ENCODE measurements at places on chromosomes 3 and 15.

- no peak for DNase-seq
These were observed 397.2 kb downstream of the GAP43 start for GRCh38 chr3:116020495-116020894.

- DNase-seq, result no peak
These were observed 30.5 kb downstream of the RAD54L2 start for GRCh38 chr3:51568996-51569395.

- DNase-seq, result no peak
These were observed 8.9 kb downstream of the TNFAIP8L3 start for GRCh38 chr15:51085764-51086163.

- DNase-seq, result no peak
These were observed 21.9 kb downstream of the GABRA5 start for GRCh38 chr15:26888761-26889160.

GRCh38 chr15:40046721-40047414 lies 7.9 kb upstream of the SRP14 start:
- DNase-seq, result no peak

DNA sequence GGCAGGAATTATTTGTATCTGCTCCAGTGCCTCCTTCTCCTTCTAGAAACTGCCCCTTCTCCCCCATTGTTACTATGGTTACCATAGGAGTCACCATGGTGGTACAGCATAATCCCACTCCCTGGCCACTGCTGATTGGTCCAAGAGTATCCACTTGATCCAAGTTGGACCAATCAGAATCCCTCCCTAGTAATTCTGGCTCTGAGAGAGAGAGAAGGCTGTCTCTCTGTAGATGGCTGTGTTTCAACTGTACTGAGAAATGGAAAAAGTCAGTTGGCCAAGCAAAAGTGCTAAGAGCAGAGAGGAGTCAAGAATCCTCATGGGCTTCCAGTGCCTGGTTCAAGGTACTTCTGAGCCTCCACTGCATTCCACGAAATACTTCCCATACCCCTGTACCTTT lies 120.6 kb upstream of the SPATA12 start:
- DNase-seq, result no peak

- no peak for DNase-seq
These were observed 122.3 kb downstream of the EFHB start for GRCh38 chr3:19811689-19812088.

All from natural killer cell treated with Interleukin-12 subunit alpha and Interleukin-12 subunit beta and Interleukin-15 and Interleukin-18, amount 100 ng/mL, for 72 hours (primary cell).